ENCODE measurements at places on chromosomes 3 and 15.

- DNase-seq: no peak
These were observed 133.2 kb downstream of the LMLN start for GRCh38 chr3:198093112-198093679.

GRCh38 chr15:68679161-68679560, 100.4 kb downstream of the CORO2B start:
- DNase-seq: no peak

DNA sequence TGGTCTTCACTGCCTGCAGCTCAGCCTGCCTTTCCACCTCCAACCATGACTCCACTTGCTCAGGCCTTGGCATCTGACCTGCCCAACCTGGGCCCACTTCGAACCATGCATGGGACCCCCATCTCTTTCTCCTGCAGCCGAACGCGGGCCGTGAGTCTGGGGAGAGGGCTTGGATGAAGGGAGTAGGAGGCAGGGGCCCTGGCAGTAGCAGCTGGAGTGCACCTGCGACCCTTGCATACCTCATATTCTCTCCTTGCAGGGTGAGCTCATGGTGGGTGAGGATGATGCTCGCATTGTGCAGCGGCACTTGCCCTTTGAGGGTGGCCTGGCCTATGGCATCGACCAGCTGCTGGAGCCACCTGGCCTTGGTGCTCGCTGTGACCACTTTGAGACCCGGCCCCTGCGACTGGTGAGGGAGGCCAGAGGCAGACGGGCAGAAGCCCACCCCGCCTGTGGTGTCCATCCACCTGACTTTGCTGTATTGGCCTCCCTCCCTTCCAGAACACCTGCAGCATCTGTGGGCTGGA, 13.5 kb downstream of the NT5DC2 start:
- no peak for DNase-seq

- DNase-seq: no peak
These were observed 232.1 kb downstream of the MAGI1 start for GRCh38 chr3:65806600-65806999.

GRCh38 chr3:80018375-80018774, 250.6 kb upstream of the ROBO1 start:
- DNase-seq: no peak

- no peak for DNase-seq
These were observed 253.9 kb downstream of the CACNA2D3 start for GRCh38 chr3:54376142-54376807.

- no peak for DNase-seq
These were observed 170.7 kb downstream of the NAALADL2 start for GRCh38 chr3:175029828-175030227.

- DNase-seq: no peak
These were observed 33.4 kb upstream of the XRN1 start for GRCh38 chr3:142481196-142481595.

GRCh38 chr3:129038121-129038855, 22.3 kb upstream of the GP9 start:
- DNase-seq: no peak

GRCh38 chr3:42582474-42583070, 805 bp upstream of the SEC22C start:
- no peak for DNase-seq

- no peak for DNase-seq
These were observed 107.7 kb upstream of the SLC6A11 start for GRCh38 chr3:10708216-10708893.

DNA sequence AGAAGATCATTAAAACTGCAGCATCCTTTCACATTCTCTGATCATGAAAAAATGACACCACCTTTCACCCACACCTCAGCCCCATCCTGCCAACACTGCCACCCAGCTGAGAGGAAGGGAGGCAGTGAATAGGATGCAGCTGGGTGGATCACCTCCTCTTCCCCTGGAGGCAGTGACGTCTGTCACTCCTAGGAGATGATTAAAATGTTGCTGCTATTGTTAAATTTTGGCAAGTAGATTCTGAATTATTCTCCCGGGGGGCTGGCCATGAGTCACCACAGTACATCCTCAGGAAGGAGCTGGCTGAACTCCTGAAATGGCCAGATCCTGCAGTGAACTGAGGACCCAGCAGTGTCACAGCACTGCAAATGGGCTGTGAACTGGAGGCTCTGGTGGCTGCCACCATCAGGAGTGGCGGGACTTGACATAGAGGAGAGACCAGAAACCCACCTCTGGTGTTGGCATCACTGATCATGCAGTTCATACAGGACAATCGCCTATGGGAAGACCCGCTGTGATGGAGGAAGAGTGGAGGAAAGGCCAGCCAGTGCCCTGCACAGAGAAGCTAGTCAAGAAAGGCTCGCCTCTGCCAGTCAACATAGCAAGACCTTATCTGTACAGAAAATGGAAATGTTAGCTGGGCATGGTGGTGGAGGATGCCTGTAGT, 199.1 kb downstream of the FAM43A start:
- no peak for DNase-seq

DNA sequence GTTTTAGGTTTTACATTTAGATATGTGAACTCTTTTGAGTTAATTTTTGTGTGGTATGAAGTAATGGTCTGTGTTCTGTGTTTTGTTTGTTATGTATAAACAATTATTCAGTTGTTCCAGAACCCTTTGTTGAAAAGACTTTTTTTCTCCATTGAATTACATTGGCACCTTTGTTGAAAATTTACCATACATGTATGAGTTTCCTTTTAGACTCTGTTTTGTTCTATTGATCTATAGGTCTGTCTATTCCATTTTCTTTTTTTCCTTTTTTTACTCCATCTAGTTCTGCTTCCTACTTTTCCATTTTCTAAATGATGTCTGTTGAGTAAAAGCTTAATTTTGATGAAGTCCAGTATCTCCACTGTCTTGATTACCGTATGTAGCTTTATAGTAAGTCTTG, 31.4 kb downstream of the ARIH2 start:
- DNase-seq: no peak

DNA sequence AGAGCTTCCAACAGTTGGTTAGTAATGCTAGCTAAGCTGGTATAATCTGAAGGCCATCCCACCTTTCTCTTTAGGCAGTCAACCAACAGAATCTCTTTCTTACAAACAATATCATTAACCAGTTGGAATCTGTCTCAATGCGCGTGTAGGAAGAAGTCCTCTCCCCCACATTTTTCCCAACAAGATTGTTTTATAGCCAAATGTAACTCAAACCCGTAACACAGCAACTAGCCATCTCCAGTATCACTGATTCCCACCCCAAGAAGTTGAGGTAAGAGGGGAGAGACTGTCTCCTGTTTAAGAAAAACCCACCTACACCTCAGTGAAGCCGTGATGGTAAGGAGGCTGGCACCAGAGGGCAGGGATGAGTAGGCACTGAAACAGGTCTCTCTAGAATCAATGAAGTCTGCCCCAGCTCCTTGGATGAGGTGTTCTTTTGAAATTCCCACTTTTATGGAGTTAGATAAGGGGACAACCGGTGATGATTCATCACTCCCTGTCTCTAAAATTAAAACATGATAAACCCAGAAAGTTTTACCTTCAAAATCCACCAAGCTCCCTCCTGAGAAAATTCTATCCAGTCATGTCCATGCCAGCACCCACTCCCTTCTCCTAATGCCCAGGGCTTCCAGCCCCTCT, 30.9 kb downstream of the CDC25A start:
- DNase-seq: no peak

GRCh38 chr3:187636528-187636927, 33.7 kb downstream of the SST start:
- no peak for DNase-seq

DNA sequence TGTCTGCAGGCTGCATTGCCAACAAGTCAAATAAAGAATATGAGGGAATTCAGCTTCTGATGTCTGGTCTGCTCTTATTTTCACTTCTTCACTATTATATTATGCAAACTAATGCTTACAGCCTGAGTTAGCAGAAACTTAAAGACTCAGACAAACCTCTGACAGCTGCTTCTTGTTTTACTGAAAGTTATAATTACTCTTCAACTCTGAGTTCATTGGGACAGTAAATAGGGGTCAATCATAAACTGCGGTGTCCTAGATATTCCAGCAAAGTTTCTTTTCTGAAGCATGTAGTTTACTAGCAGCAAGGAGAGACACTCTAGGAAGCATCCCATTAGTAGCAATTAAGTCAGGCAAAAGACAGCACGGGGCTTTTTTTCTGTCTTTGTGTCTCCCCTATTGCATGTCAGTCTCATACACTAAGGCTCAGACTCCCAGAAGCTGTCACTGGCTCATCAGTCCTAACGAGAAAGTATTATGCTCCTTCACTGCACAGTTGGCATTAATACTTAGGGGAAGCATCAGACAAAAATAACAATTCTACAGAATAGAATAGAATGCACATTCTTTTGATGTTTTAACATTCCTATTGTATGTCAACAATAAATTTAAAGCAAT, 1060.8 kb downstream of the ROBO1 start:
- DNase-seq: no peak

- no peak for DNase-seq
These were observed 77.1 kb upstream of the FNDC3B start for GRCh38 chr3:171962137-171962720.

GRCh38 chr15:80834906-80835305, 55.7 kb downstream of the CEMIP start:
- no peak for DNase-seq

- no peak for DNase-seq
These were observed 31.5 kb downstream of the RBMS3 start for GRCh38 chr3:29312395-29312794.

DNA sequence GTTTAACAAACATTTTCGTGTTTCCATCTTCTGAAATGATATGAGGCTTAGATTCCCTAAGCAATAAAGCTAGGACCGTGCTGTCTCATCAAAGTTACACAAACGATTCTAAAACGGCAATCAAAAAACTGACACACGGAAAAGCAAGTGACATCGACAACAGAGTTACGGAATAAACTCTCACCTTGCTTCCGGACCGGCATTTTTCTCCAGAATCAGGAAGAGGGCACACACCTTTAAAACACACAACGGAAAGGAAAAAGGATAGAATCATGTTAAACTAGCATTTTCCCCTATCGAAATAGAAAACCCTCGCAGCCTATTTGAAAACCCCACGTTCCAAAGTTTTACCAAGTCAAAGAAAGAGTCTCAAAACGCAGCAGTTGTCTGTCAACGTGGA, 1.4 kb downstream of the DLG1 start:
- DNase-seq: no peak

GRCh38 chr15:51281368-51281967, 56.9 kb downstream of the CYP19A1 start:
- peak; percentile 2 for DNase-seq

- no peak for DNase-seq
These were observed 75.5 kb downstream of the ZBTB20 start for GRCh38 chr3:115071601-115072000.

DNA sequence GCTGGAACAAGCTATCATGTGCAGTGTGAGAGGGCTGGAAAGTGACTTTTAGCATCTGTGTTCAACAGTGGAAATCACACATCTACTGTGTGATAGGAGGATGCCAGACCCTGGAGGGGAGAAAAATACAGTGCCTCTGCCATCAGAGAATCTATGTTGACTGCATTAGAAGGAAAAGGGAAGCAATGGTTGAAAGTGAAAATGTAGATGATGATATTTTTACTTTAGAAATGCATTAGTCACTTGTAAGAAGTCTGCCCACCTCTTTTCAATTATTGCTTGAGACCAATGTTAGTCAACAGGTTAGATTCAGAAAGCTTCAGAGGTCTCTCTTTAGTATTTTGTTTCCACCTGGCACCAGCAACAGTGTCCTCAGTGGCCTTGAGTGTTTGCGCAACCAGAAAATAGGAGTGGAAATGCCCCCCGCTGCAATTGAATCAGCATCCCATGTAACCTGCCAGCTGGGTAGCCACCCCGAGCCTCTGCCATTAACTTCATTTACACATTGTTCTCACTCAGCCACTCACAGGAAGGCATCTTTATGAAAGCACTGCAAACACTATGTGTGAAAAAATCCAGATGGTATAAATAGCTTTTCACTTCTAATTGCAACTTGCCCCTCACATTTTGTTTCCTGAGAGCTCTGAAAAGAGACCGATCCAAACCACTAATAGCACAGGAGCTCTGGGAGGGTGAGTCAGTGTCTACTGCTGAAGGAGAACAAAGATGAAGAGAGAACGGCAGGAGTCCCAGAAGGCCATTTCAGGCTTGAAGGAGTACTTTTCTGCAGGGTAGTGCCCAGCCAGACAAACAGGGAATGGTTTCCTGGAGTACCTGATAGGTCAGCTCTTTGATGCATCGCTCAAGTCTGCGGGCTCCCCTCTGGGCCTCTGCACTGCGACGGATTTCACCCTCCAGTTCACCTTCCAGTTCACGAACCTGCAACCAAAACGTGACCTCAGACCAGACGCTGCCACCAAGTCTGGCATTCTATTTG, 92.1 kb downstream of the HHLA2 start:
- DNase-seq: peak; percentile 55

DNA sequence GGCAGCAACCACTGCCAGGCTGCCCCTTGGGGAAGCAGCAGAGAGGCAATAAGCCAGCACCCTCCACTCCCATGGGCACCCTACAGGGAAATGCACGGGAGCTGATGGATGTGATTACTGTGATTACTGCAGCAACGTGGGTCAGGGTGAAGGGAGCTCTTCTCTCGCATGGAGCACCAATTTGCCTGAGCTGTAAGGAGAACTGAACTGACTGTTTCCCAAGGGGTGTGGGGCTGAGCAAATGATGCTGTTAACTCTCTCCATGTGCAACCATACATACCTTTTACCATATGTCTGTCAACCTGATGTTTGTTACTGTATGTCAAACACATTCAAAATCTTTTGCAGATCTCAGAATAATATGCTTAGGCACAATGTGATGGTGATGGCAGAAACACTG, 680.6 kb downstream of the SQOR start:
- DNase-seq: no peak

GRCh38 chr3:187750513-187751123, 5.3 kb upstream of the BCL6 start:
- DNase-seq: peak; percentile 33

DNA sequence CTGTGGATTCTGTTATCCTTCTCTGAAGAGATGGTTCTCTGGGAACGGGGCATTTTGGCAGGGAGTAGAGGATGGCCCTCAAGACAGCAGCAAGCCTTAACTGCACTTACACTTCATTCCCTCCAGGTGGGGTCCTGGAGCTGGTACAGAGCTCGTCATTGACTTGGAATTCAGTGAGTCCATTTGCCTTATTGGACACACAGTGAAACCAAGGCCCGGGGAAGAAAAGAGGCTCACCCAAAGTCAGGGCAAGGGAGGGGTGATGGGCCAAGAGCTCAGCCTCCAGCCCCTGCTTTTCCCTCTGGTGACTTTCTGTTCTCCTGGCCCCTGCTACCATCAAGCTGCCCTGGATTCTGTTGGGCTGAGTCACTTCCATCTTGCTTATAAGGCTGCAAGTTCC, 125.6 kb downstream of the ETFA start:
- DNase-seq: no peak

GRCh38 chr3:116444819-116445310, 422 bp downstream of the LSAMP start:
- DNase-seq: no peak

GRCh38 chr15:78329625-78330024, 10.5 kb upstream of the CRABP1 start:
- DNase-seq: no peak

DNA sequence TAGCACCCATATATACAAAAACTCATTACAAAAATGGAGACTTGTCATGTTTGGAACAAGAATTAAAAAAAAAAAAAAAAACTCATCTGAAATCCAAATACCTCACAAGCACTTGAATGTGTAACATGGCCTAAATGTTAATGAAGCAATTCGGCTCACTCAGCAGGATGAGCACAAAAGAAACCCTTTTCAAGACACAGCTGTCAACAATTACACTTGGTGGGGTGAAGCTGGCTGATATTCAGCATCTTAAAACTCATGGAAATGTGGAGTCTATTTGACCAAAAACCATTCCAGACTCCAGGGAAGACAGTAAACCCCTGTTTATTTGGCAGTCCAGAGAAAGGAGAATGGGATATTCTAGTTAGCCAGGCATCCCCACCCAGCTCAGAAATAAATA, 205.4 kb upstream of the TSC22D2 start:
- no peak for DNase-seq
